ENCODE measurements at places on chromosomes 13 and 19.
A peak's percentile ranks its signal among the peaks of the same experiment; 100 is the strongest.

- DNase-seq, result no peak
Observed at GRCh38 chr19:36963280-36963679, 47.1 kb downstream of the ZNF568 start.

DNA sequence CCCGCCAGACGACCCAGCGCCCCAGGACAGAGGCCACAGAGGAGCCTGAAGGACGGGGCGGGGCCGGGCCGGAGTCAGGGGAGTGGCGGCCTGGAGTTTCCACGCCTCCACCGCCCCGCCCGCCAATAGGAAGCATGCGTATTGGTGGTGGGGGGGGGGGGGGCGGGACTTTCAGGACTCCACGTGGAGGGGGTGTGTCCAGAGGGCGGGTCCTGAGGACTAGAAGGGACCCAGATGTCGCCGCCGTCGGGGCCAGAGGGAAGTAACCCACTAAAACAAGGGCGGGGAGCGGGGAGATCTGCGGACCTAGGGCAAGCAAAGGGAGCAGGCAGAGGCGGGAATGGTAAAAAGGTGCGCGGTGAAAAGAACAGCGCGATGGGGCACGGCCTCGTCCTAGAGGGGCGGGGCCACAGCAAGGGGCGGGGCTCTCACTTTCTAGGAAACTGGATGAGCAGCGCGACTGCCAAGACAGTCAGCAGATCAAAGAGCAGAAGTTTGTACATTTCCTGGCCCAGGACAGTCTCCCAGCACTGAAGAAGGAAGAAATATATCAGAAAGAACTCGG, 2.8 kb upstream of the LENG1 start:
- DNase-seq, result peak; percentile 90

- no peak for DNase-seq
Observed at GRCh38 chr19:12773571-12773970, 1.8 kb downstream of the HOOK2 start.

DNA sequence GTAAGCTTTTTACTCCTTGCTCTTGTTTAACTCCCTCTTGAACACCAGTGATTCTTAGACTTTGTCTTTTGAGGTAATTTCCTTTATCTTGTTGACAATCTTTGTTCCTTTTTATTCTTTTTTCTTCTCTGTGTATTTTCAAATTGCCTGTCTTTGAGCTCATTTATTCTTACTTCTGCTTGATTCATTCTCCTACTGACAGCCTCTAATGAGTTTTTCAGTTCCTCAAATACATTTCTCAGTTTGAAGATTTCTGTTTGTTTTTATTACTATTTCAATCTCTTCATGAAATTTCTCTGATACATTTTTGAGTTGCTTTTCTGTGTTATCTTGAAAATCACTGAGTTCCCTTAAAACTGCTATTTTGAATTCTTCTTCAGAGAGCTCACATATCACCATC, 154.1 kb downstream of the ATP8A2 start:
- DNase-seq, result no peak

DNA sequence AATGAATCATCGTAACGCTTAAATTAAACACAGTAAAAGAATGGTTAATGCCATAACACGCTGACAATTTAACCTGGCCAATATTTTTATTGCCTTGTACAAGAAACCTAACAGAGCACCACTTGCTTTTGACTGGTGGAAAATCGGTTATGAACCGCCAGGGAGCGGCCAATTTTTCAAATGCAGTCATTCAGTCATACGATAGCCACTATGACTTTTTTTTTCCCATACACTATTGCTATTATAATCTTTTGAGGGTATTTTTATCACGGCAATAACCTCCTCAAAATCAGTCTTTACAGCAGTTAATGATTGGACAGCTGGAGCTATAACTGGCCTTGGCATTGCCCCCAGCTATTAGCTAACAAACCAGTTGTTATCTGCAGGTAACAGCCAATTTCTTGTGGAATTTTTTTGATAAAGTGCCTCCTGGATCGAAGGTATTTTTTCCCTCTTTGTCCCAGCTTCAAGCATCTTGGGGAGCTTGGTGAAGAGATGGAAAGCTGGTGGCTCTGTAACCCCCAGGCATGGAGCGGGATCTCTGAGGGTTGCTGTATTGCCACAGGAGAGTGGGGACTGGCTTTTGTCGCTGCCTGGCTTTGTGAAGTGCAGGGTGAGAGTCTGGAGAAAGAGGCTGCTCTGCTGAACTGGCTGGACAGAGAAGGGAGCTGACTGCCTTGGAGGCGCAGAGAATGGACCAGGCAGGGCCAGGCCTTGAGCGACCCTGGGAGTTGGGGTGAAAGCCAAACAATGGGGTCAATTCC, 198.4 kb upstream of the ZNF536 start:
- DNase-seq, result no peak

GRCh38 chr13:93086329-93086728, 140.3 kb upstream of the GPC6 start:
- no peak for DNase-seq

- no peak for DNase-seq
Observed at GRCh38 chr13:43020794-43021193, 2.6 kb upstream of the DNAJC15 start.

- no peak for DNase-seq
Observed at GRCh38 chr13:70324519-70324918, 216.3 kb upstream of the KLHL1 start.

GRCh38 chr13:79241697-79242096, 164.4 kb downstream of the RBM26 start:
- no peak for DNase-seq

DNA sequence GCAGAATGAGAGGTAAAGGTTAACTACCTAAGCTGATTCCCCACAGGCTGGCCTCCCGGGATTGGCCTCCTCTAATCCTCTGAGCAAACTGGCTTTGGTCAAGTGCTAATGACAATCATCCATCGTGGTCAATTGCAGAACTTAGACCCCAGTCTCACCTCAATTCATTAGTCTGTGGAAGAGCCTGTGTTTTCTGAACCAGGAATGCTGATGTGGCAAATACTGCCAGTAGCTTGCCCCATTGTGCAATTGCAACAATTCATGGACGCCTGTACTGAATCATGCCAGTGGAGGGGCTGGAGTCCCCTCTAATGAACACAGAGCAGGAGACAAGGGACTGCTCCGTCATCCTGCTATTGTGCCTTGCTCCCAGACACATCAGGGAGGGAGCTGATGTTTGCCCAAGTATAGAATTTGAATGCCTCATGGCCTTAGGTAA, 1256.5 kb downstream of the EFNB2 start:
- no peak for DNase-seq

GRCh38 chr13:35163674-35164073, 221.6 kb downstream of the NBEA start:
- DNase-seq, result no peak

GRCh38 chr13:114266241-114266640, 15.2 kb upstream of the UPF3A start:
- DNase-seq, result no peak

DNA sequence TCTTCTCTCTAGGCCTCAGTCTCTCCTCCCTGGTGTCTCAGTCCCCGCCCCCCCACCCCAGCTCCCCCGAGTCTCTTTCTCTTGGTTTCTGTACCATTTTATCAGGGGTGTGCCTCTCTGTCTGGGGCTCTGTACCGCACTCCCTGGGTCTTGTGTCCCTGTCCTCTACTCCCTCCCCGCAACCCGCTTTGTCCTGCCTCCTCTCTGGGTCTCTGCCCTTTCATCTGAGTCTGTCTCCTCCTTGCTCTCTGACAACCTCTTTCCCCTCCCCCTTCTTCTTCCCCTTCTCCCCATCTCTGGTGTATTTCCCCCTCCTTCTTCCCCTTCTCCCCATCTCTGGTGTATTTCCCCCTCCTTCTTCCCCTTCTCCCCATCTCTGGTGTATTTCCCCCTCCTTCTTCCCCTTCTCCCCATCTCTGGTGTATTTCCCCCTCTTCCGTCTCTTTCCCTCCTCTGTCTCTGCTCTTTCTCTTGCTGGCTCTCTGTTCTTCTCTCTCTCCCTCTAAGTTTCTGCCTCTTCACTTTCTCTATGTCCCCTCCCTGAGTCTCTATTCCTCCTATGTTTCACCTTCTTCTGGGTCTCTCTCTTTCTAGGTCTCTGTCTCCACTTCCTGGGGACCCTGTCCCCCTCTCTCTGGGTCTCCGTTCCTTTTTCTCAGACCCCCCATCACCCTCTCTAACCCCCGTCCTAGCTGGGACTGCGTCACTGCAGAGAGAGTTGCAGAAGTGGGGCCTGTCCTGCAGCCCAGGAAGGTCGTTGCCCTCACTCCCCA, 2.2 kb upstream of the KCNC3 start:
- peak; percentile 50 for DNase-seq

DNA sequence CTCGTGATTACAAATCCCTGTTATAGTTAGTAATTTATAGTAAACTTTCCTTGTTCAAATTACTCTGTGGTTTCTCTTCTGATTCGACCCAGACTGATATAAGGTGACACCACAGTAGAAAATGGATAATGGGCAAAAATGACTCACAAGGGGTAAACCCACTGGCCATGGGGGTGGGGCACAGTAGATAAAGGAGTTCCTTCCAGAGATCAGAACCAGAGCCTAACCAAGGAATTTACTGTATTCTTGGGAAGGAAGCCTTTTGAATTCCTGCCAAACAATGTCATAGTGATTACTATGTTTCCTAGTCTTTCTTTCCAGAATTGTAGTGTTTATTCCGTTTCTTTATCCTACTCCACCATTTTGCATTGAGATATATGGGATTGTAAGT, 21.9 kb downstream of the MIR17HG start:
- no peak for DNase-seq

Measured in B cell (primary cell).